AG04449 (cell line): ENCODE measurements at places on chromosomes 7 and 10.

GRCh38 chr7:39453743-39454355 lies 112.4 kb upstream of the YAE1 start:
- no peak for DNase-seq

DNA sequence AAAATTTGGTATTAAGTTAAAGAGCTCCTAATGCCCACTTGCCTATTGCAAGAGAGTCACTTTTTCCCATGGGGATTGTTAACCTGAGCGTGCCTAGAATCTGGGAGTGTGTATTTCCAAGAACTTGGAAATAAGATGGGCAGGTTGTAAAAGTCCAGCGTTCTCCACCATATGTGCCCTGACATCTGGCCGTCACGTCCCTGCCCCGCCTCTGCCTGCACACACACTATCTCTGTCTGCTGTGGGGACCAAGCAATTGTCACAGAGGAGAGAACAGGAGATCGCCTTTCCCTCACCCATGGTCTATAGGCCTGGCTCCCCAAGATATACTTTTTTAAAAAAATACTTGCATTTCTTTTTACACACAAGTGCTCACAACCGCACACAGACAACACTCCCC lies 396.5 kb upstream of the PFKP start:
- DNase-seq, result no peak

DNA sequence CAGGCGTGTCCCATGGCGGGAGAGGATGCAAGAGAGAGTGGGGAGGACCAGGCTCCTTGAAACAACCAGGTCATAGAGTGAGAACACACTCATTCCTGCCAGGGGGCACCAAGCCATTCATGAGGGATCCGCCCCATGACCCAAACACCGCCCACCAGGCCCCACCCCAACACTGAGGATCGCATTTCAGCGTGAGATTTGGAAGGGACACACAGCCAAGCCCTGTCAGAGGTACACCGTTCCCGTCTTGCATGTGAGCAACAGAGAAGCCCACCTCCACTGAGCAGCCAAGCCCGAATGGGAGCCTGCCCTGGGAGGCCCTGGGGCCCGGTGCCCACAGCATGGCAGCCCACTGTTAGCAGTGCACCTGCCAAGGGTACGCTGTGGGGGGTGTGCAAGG lies 7.9 kb upstream of the ARPC1B start:
- no peak for DNase-seq

GRCh38 chr10:95531994-95532399 lies 29.2 kb downstream of the SORBS1 start:
- DNase-seq, result no peak

- no peak for DNase-seq
Observed at GRCh38 chr7:11127988-11128387, 154.3 kb downstream of the PHF14 start.

DNA sequence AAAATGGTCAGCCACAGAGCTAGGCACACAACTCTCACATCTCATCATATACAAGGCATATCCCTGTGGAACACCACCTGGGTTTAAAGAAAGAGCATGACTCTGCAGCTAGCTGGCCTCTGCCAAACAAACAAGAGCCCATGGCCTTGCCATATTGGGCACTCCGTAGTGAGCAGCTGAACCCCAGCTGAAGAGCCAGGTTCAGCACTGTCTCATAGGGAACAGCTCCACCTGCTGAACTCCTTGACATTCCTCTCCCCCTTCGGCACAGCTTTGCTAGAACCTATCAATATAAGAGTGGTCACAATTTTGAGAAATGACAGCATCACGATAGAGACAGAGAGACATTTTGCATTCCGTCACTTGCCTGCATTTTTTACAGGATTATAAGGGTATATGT lies 20.0 kb downstream of the SORCS1 start:
- DNase-seq, result no peak

DNA sequence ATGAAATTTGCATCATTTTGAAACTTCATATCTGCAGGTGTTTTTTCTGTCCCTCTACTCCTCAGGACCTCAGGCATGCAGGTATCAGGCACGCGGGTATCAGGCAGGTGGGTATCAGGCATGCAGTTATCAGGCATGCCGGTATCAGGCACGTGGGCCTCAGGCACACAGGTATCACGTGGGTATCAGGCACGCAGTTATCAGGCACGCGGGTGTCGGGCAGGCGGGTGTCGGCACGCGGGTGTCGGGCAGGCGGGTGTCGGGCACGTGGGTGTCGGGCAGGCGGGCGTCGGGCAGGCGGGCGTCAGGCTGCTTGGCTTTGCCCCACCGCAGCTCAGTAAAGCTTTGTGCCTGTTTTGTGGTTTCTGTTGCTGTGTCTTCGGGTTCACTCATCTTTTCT lies 8.7 kb downstream of the SPRN start:
- DNase-seq, result no peak

DNA sequence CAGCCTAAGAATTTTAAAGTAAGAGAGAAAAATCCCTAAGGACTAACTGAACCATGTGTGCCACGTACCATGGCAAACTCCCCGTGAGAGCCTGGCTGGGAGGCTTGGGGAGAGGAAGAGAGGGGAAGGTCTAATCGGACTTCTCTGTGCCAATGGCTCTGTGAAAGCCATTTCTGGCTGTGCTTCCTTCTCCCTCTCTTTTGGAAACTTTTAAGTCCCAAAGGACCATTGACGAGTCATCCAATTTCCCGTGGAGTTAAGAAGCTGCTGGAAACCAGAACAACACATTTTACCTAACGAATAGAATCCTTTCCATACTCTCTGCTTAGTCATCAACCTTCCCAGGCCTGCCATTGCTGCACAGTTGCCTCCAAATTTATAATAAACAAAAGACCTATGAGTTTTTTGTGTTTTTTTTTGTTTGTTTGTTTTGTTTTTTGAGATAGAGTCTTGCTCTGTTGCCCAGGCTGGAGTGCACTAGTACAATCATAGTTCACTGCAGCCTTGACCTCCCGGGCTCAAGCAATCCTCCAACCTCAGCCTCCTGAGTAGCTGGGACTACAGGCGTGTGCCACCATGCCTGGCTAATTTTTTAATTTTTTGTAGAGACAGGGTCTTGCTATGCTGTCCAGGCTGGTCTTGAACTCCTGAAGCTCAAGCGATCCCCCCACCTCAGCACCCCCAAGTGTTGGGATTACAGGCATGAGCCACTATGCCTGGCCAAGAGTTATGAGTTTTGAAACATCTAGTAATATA lies 13.2 kb downstream of the LAMB1 start:
- DNase-seq, result no peak

DNA sequence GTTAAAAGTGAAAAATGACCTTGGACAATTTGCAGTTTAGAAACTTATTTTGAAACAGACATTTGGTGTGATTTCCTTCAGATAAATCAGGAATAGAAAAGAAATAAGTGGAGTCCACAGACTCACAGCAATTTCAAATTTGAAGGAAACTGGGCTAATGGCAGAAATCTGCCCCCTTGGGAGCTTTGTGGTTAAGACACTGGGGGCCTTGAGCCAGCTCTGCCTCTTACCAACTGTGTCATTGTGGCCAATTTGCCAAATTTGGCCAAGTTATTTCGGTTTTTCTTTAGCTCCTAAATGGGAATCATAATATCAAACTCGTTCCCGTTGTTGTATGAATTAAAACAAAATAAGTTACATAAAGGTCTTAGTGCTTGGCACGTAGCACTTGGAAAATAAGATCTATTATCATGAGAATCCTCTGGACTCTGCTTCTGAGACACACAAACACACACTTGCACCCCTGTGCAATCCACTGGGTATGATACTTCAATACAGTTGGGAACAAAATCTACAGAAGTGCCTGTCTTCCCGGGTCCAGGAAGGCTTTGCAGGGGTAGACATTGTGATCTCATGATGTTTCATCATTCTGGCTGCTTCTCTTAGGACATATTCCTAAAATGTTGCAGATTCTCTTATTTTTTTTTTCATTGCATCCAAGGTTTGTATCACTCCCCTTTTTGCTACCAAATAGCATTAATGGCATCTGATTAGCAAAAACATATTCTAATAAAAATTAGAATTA lies 4.9 kb downstream of the ARMC3 start:
- no peak for DNase-seq

DNA sequence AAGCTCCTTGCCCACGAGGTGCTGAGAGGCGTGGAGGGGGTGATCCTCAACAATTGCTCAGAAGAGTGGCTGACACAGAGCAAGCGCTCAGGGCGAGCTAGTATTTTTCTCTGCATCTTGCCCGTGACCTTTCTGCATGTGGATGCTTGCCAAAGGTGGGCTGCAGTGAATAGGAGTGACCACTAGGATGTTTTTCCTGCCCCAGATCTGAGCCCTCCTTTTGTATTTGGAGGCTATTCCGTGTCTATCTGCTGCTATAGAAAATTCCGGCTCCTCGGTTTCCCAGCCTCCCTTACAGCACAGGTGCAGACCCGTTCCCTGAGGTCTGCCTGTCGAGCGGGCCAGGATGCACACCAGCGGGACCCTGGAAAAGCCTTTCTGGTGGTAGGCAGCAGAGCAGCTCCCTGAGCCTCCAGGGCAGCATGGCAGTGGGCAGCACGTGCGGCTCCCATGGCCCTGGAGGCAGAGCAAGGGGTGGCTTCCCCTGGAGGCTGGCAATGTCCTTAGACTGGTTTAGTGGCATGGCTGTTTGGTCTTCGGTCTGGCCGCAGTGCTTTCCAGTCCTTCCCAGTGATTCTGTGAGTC lies 145.1 kb upstream of the PCBD1 start:
- no peak for DNase-seq

DNA sequence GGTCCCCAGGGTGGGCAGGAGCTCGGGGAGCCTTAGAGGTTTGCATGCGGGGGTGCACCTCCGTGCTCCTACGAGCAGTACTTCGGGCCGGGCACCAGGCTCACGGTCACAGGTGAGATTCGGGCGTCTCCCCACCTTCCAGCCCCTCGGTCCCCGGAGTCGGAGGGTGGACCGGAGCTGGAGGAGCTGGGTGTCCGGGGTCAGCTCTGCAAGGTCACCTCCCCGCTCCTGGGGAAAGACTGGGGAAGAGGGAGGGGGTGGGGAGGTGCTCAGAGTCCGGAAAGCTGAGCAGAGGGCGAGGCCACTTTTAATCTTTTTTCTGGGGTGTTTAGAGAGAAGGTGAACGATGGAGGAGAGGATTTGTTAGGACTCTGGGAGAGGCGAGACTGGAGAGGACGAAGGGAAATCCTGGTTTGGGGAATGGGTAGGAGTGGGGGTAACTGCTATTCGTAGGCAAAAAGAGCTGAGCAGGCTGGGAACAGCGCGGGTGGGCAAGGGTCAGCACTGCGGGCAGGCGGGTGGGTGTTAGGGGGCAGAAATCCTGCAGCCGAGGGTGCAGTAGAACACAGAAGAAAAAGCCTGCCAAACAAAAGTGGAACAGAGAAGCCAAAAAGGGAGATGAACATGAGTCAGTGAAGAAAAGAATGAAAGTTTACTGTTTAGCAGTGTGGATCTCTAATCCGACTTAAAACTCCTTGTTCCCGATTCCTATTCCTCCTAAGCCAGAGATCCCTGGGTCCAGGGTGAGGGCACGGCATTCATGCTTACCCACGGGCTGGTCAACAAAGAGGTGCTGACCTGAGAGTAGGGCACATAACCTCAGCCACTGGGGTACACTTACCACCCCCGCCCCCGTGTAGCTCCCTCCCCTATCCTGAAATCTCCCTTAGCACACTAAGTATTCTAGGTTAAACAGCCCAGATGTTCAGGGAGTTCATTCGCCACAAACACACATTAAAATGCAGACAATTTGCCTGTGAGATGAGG lies 26.9 kb downstream of the PRSS2 start:
- DNase-seq, result no peak

DNA sequence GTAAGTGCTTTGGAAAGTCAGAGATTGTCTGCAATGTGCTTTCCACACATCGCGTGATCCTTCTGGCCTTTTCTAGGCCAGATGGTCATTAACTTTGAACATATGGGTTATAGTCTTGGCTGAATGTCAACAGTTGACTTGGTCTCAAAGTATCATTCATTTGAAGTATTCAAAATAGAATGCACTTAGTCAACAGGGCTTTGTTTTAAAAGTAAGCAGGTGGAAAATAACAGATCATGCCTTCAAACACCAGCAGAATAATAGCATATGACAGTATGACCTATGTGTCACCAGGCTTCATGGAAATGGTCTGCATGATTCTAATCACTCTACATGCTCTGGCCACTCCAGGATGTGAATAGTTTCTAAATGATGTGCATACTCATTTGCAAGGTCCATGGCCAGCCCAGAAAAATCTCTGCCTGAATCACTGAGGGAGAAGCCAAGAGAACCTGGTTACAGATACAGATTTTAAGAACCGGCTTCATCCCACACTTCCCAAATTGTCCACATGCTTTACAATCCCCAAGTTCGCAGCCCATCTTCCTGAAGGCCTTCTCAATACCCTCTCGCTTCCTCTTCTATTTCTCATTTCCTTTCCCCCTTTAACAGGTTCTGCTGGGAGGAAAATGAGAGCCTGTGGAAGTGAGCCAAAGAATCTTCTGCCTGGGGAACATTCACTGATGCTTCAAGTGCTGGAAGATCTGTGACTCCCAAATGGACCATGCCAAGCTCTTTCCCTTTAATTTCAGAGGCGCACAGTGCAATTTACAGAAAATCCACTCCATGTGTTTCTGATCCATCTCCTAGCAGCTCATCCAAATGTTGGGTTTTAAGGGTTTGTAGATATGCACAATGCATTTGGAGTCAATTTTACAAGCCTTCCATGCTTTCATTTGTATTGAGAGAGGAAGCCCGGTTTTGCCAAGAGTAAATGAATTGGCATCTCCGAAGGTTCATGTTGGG lies 122.8 kb upstream of the GDF10 start:
- no peak for DNase-seq

DNA sequence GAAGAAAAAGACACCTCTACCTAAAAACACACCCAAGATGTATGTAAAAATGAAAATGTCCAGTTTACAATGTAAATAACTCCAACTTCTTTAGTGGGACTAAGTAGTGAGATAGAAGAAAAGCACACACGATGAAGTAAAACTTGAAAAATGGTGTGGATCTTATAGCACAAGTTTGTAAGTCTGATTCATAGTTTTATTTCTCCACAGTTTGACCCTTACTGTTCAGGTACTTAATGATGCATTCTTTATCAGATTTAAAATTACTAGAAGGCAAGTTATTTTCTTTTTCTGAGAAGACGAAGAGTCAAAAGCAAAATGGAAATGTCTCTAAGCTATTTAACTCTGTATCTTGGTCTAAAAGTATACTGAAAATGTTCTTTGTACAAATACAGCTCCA lies 6.1 kb downstream of the NAMPT start:
- DNase-seq, result no peak
